Activated T-helper 1 cell treated with anti-CD3 and anti-CD28 coated beads, Interleukin-12 subunit alpha, Interleukin-12 subunit beta, Interleukin-2, Interleukin-4 antibody, amounts not matched to agents 30 ng/mL and 10 ng/mL and 1 ng/mL, durations not matched to agents 14 hours and 24 hours and 36 hours (primary cell): ENCODE measurements at places on chromosomes 5 and 9. TPM values are rescaled to one million over a fixed set of nuclear protein-coding genes. Genes with fewer than 3 reads are reported as not detected.

- DNase-seq = no peak
- no peak overlapping the region for H3K27ac ChIP-seq
- no peaks in the 10 kb centered on the region for H3K27me3 ChIP-seq
- H3K4me1 ChIP-seq = no peaks in the 10 kb centered on the region
- H3K36me3 ChIP-seq = no peaks in the 10 kb centered on the region
Measured at GRCh38 chr5:155878991-155879575, 447.9 kb upstream of the SGCD start.

- H3K4me3 ChIP-seq = no peak overlapping the region
- H3K27me3 ChIP-seq = no peaks in the 10 kb centered on the region
- no peak for DNase-seq
- peaks cover 6% of the 10 kb centered on the region for H3K4me1 ChIP-seq
- H3K36me3 ChIP-seq = peaks cover 9% of the 10 kb centered on the region
Measured at GRCh38 chr5:129112295-129112694, 17.7 kb downstream of the ISOC1 start.

DNA sequence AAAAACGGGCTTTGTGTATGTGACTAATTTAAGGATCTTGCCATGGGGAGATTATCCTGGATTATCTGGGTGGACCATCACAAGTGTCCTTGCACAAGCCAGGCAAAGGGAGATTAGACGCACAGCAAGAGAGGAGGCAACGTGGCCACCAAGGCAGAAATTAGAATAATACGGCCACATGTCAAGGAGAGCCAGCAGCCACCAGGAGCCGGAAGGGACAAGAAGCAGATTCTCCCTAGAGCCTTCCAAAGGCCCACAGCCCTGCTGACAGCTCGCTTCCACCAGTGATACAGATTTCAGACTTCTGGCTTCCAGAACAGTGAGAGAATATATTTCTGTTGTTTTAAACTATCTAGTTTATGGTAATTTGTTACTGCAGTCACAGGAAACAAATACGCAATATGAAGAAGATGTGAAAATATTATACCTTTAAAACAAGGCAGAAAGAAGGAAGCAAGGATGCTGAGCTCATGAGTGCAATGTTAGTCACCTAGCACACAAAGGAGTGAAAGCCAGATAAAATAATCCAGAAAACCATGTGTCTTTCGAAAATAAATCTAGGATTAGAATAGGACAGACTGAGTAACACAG, 28.7 kb upstream of the F2RL1 start:
- no peaks in the 10 kb centered on the region for H3K27me3 ChIP-seq
- peak overlapping the region; percentile 68 for H3K27ac ChIP-seq
- H3K4me3 ChIP-seq = no peak overlapping the region
- no peak for DNase-seq
- H3K4me1 ChIP-seq = peaks cover 26% of the 10 kb centered on the region
- no peaks in the 10 kb centered on the region for H3K36me3 ChIP-seq

DNA sequence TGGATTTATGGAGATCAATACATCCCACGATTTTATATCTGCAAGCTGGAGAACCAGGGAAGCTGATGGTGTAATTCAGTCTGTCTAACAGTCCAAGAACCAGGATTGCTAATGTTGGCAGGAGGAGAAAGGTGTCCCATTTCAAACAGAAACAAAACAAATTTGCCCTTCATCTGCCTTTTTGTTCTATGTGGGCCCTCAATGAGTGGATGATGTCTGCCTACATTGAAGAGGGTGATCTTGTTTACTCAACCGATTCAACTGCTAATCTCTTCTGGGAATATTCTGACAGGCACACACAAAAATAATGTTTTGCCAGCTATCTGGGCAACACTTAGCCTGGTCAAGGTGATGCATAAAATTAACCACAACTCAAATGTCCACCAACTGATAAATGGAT, 65.1 kb upstream of the IL33 start:
- no peaks in the 10 kb centered on the region for H3K4me1 ChIP-seq
- no peak overlapping the region for H3K4me3 ChIP-seq
- no peak overlapping the region for H3K27ac ChIP-seq
- no peaks in the 10 kb centered on the region for H3K36me3 ChIP-seq
- peaks cover 2% of the 10 kb centered on the region for H3K27me3 ChIP-seq
- DNase-seq = no peak

GRCh38 chr9:134851020-134851419, 29.6 kb upstream of the FCN2 start:
- no peaks in the 10 kb centered on the region for H3K27me3 ChIP-seq
- no peaks in the 10 kb centered on the region for H3K36me3 ChIP-seq
- H3K27ac ChIP-seq = no peak overlapping the region
- no peak for DNase-seq
- H3K4me1 ChIP-seq = no peaks in the 10 kb centered on the region

FABP6 gene
- total RNA-seq = not detected in 2 replicates

DNA sequence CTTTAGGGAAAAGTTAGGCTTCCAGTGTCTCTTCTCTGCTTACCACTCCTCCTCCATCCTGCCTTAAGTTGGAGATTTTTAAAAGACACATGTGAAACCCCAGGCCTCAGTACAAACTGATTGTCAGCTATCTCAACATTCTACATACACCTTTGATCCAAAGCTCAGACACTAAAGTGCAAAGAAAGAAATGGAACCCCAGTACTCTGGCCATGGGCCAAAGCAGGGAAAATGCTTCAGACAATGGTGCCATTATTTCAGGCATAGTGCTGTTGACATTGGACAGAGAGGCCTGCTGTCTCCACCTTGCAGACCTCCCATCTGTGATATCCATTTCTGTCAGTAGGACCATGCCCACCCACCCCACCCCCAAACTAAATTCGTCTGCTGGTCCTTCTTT, 49.1 kb downstream of the G3BP1 start:
- H3K27me3 ChIP-seq = no peaks in the 10 kb centered on the region
- no peak for DNase-seq
- no peak overlapping the region for H3K27ac ChIP-seq
- H3K4me3 ChIP-seq = no peak overlapping the region

GRCh38 chr5:10607666-10608073, 43.8 kb downstream of the ANKRD33B start:
- peak overlapping the region; percentile 49 for H3K4me3 ChIP-seq
- peaks cover 8% of the 10 kb centered on the region for H3K36me3 ChIP-seq
- peak overlapping the region; percentile 65 for H3K27ac ChIP-seq
- H3K27me3 ChIP-seq = peaks cover 4% of the 10 kb centered on the region
- DNase-seq = no peak

OMD gene
- total RNA-seq = not detected in 2 replicates

DNA sequence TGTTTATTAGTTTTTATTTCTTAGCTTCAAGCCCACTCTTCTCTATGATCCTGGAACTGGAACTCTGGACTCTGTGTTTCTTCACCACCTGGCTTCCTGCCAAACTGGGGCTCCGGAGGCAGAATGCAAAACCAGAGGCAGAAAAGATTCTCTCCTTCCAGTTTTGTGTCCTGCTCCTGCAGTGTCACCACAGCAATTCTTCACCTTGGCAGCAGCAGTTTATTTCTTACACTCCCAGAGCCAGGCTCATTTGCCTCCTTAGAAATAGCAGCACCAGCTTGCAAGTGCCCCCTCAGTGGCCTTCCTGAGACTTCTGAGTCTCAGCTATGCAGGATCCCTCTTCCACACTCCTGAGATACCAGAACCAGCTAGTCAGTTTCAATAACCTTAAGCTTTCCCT, 26.7 kb upstream of the CAMK4 start:
- no peak overlapping the region for H3K4me3 ChIP-seq
- DNase-seq = no peak
- H3K27me3 ChIP-seq = peaks cover 10% of the 10 kb centered on the region
- peaks cover 4% of the 10 kb centered on the region for H3K4me1 ChIP-seq
- no peaks in the 10 kb centered on the region for H3K36me3 ChIP-seq

DNA sequence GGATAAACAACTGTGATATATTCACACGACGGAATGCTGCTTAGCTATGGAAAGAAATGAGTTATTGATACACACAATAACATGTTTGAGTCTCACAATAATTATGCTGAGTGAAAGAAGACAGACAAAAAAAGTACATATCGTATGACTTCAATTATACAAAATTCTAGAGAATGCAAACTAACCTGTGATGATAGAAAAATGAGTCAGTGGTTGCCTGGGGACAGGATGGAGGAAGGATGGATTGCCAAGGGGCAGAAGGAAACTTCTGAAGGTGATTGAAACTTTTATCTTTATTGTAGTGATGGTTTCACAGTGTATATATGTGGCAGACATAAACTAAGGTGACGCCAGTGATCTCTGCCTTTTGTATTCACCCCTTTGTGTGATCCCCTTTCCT, 7.5 kb upstream of the CARTPT start:
- peaks cover 15% of the 10 kb centered on the region for H3K27me3 ChIP-seq
- DNase-seq = no peak
- H3K4me3 ChIP-seq = no peak overlapping the region
- no peaks in the 10 kb centered on the region for H3K4me1 ChIP-seq
- no peaks in the 10 kb centered on the region for H3K36me3 ChIP-seq

DNA sequence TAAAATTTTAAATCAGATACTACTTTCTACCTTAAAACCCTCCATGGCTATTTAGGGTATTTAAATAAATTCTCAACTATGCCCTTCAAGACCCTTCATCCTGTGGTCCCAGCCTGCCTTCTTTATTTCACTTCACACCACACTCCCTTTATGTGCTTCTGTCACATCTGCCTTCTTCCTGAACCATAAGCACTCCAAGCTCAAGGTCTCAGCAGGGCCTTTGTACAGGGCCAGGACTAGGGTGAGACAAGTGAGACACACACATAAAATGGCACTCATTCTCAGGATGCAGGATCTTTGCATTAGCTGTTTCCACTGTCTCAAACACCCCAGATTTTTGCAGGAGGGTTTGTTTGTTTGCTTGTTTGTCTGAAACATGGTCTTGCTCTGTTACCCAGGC, 7.6 kb downstream of the ITK start:
- no peak for DNase-seq
- H3K36me3 ChIP-seq = peaks cover 72% of the 10 kb centered on the region
- no peaks in the 10 kb centered on the region for H3K27me3 ChIP-seq
- peaks cover 87% of the 10 kb centered on the region for H3K4me1 ChIP-seq
- peak overlapping the region; percentile 84 for H3K4me3 ChIP-seq

DNA sequence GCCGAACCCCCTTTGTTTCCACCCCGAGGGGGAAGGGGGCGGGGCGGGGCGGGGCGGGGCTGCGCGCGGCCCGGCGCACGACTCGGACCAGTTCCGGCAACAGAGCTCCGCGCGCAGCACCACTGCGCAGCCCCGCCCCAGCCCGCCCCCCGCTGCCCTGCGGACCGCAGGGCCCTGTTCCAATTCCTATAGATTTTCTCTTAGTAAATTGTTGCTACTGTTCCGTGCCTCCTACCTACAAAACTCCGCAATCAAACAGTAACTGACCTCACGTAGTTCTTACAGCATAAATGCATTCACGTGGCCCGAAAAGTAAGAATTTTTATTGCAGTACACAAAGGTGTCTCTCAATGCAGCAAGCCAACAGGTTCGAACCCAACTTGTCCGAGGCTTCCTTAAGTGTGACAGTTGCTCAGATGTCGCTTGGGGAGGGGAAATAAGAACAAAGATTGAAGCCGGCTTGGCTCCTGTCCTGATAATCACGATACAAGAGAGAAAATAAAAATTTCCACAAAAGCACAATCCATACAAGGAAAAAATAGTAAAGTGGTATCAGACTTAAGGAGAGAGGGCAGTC, 1.2 kb upstream of the RNF38 start:
- peak overlapping the region; percentile 96 for H3K27ac ChIP-seq
- no peaks in the 10 kb centered on the region for H3K27me3 ChIP-seq
- H3K4me1 ChIP-seq = peaks cover 40% of the 10 kb centered on the region
- H3K4me3 ChIP-seq = peak overlapping the region; percentile 89

DNA sequence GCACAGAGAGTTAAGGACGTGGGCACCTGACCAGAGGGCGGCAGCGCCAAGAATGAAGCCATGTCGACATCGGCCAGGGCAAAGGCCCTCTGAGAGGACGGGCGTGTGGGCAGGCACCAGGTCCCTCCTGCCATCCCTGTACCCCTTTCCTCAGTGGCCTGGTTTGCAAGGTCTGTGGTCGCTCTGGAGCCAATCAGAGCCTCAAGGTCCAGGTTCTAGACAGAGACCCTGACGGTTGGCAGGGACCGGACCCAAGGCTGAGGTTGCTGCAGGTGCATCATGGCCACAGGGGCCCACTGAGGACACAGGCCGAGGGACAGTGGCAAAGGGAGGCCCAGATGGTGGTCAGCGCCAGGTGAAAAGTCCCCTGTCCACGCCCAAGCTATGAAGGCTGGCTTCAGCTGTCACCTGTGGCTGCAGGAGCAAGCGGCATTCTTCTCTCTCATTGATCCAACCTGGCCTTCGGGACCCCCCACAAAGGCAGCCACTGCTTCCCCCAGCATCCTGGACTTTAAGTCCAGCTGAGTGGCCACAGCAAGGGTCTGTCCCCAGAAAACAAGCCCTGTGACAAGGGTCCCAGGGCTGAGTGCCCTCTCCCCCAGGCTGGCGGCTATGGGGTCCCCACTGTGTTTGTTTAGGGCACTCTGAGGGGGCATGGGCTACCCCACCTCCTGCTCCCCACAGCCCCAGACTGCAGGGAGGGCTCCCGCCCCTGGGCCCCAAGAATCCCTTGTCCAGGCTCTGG, 48.9 kb downstream of the VAV2 start:
- no peaks in the 10 kb centered on the region for H3K4me1 ChIP-seq
- no peaks in the 10 kb centered on the region for H3K36me3 ChIP-seq
- no peaks in the 10 kb centered on the region for H3K27me3 ChIP-seq
- H3K27ac ChIP-seq = no peak overlapping the region

NUTM2G gene
- total RNA-seq = not detected in 2 replicates
